Calu3 (cell line): ENCODE measurements at places on chromosomes 3 and 15. TPM values are rescaled to one million over a fixed set of nuclear protein-coding genes. Genes with fewer than 3 reads are reported as not detected.

Gene RPUSD2
- total RNA-seq, result 8.5 and 9.2 TPM in 2 replicates

- no peak for DNase-seq
Measured at GRCh38 chr15:85351965-85352364, 28.4 kb upstream of the AKAP13 start.

GRCh38 chr3:151248772-151249337, 29.5 kb downstream of the P2RY14 start:
- no peak for DNase-seq

Gene XIRP1
- not detected in 2 replicates for total RNA-seq

DNA sequence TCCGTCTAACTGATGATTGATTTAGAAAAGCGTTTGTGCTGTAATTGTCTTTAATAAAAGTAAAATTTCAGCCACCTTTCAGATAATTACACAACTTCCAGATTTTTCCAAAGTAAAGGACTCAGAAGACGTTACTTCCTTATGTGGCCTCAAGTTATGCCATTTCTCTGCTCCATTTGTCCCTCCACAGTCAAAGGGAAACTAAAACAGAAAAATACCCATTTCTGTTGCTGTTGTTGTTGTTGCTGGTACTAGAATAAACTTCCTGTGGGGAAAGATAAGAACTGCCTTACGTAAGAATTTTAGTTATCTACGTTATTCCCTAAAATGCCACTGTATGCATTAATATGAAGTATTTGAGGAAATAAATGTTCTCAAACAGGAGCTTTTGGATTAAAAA, 153.9 kb downstream of the P3H2 start:
- DNase-seq, result no peak

Gene OPA1
- 110 and 115 TPM in 2 replicates for total RNA-seq

DNA sequence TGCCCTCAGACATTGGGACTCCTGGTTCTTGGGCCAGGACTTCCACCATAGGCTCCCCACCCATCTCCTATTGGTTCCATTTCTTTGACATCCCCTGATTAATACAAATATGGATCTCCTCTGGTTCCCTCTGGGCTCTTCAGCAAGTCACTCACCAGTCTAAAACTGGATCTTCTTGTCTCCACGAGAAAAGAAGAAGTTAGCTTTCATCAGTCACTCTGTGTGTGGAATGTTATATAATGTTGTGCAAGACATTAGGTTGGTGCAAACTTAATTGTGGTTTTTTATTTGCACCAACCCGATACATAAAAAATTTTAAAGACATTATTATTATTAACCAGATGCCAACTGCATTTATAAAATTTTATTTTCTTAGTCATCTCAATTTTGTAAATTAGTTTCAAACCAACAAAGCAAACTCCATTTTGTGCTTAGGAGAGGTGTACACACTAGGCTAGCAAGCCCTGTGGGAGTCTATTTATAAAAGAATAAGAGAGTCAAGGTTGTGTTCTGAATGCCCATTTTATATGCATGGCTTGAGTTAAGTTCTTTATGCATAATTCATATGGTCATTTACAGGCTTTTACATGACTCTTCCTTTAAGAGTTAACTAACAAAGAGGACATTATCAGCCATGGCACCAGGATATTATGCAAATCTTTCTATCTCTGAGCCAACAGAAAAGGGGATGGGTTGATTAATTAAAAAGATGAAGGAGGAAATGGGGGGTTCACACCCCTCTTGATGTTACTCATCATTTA, 35.1 kb upstream of the IL12A start:
- DNase-seq, result no peak

DNA sequence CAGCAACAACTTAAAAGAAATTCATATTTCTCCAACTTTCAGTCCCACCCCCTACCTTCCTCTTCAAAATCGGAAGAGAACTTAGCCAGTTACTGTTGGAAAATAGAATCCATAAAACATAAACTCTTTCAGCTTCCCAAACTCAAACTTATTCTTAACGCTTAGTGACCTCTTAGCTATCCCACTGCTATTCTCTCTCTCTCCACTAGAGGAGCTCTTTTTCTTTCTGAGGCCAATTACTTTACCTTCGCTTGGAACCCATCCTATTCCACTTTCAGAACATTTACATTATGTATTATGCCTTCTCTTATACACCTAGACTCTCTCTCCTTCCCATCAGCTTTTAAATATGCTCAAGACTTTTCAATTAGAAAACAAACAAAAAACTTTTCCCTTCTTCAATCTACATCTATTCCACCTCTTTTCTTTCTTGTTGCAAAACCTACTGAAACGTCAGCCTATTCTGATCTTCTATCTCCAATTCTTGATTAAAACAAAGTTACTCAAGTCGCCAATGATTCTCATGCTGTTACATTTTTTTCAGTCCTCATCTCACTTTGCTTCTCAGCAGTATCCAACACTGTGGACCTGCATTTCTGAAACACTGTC, 13.4 kb upstream of the GHSR start:
- no peak for DNase-seq

DNA sequence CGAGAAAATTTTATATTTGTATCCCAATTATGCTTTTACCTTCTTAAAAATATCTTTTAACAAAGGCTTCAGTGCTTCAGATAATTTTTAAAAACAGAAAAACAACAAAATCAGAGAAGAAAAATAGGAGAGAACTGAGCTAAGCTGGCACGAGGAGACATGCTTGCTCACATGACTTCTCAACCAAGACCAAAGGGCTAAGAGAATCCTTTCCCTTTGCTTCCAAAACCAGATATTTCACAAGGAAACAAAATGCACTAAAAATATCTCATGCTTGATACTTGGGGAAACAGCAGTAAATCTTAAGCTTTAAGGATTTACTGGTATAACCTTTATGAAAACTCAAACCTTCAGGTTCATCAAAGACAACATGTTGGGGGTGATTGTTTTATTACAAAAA, 58.4 kb downstream of the CAPN7 start:
- DNase-seq, result no peak

Gene ANKRD34C
- total RNA-seq, result not detected in 2 replicates

DNA sequence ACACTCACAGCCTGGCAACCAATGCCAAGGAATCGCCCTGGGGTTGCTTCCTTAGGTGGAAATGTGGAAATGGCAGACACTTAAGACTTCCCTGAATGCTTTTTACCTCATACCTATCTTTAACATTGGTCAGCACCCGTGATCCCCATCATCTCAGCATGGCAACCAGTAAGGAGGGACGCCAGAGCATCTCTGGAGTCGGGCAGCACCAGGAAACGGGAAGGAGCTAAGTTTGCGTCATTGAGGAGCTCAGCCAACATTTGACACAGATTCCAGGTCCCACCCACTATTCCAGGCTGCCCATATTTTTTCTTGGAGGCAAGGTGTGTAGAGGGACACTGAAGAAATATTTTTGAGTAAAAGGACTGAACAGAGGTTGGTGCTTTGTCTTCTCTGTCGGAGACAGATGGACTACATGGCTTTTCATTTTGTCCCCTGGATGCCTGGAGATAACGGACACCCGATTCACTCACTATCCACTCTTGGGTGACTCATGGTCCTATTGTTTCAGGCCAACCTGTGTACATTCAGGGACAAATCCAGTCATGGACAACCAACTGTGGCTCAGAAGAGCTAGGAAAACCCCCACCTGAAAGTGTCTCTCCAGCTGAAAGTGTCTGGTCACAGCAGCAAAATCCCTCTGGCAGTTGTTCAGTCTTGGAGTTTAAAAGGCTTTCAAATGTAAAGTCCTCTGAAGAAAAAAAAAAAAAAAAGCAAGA, 70.4 kb upstream of the OXTR start:
- DNase-seq, result no peak

Gene ATP11B
- 81.9 and 84.0 TPM in 2 replicates for total RNA-seq

DNA sequence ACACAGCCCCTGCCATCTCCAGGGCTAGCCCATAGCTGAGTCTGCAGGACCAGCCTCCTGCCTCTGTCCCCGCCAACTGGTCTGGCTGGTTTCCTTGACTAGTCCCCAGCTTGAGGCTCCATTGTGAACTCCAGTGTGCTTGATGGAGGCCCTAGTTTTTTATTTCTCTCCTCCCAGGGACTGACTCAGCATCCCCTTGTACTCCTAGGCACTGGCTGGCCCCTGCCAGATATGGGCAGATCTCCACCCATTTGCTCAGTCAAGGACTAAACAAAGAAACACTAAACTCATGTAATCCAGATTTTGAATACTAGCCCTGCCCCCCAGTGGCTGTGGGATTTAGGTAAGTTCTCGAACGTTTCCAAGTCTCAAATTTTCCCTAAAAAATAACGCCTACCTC, 415.4 kb upstream of the RORA start:
- DNase-seq, result no peak
